ENCODE measurements at places on chromosomes 1 and 21. TPM values are rescaled to one million over a fixed set of nuclear protein-coding genes. Genes with fewer than 3 reads are reported as not detected.

Gene FALEC
- not detected for total RNA-seq

Gene VSIG8
- total RNA-seq, result not detected

Gene KRTAP10-5
- not detected for total RNA-seq

Gene IRF6
- total RNA-seq, result not detected

Gene KCNJ9
- not detected for total RNA-seq

Gene IPP
- 12.0 TPM for total RNA-seq

Gene TUFT1
- total RNA-seq, result 1.7 TPM

Gene KRTAP19-3
- total RNA-seq, result not detected

Gene SFN
- total RNA-seq, result 1.5 TPM

Gene IFI16
- total RNA-seq, result 262 TPM

Gene NBPF4
- 0.95 TPM for total RNA-seq

Gene LMOD1
- total RNA-seq, result not detected

Gene PTTG1IP
- total RNA-seq, result 81.0 TPM

Gene LCE1B
- total RNA-seq, result not detected

Gene NUP210L
- 0.09 TPM for total RNA-seq

Gene MAP1LC3C
- not detected for total RNA-seq

Gene MAP3K6
- total RNA-seq, result 12.7 TPM

Gene HCRTR1
- not detected for total RNA-seq

Gene RIMKLA
- total RNA-seq, result 1.2 TPM

Gene ADAMTS4
- 0.30 TPM for total RNA-seq

Gene LRP8
- 57.9 TPM for total RNA-seq

Gene AKIRIN1
- total RNA-seq, result 55.4 TPM

Gene ST3GAL3
- total RNA-seq, result 23.4 TPM

Gene TLCD4
- 0.02 TPM for total RNA-seq

Gene CYP4A11
- total RNA-seq, result not detected

Gene WDR77
- 44.4 TPM for total RNA-seq

Gene SPRR2B
- total RNA-seq, result not detected
